ENCODE measurements at places on chromosomes 11 and 22. TPM values are rescaled to one million over a fixed set of nuclear protein-coding genes. Genes with fewer than 3 reads are reported as not detected.
A peak's percentile ranks its signal among the peaks of the same experiment; 100 is the strongest.

DNA sequence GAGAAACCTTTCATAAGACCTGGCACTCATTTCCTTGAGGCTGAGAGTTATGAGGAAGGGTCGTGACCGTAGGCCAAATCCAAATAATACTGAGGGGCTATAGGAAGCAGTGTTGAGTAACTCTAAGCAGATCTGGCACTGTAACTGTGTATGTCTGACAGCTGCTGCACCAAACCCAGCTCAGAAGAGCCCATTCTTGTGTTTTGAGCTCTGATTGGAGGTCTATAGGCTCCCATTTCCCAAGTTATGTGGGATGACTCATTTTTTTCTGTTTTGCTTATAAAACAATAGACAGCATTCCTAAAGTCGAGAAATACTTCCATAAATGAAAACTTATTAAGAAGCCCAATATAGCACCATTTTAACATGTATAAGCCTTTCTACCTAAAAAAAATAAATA is 645.8 kb downstream of the DLG2 start:
- H3K4me3 ChIP-seq: no peak overlapping the region
- no peak for DNase-seq
- H3K36me3 ChIP-seq: no peaks in the 10 kb centered on the region
- no peaks in the 10 kb centered on the region for H3K4me1 ChIP-seq
- H3K27me3 ChIP-seq: no peaks in the 10 kb centered on the region

DNA sequence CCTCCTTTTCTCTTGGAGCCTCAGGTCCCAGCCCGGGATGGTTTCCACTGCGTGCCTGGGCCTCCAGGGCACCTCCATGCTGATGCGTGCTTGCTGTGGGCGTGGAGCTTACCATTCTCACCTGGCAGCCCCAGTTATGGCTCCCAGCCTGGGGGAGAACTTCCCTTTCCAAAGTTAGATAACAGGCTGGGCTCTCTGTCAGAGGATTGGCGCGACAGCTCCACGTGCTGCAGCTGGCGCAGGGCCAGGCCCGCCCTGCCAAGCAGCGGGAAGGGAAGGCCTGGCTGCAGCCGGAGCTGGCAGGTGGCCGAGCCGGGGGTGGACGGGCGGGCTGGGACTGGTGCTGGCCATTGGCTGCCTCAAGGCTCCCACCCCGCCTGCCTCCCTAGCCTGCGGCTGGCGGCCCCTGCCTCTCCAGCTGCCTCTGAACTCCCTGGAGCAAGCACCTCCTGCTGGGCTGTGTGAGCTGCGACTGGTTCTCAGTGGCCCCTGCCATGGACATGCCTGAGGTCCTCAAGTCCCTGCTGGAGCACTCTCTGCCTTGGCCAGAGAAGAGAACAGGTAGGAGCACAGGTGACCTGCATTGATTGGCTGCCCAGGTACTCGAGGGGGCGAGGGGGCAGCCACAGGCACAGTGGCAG is 14.6 kb upstream of the TEF start:
- H3K4me3 ChIP-seq: peak overlapping the region; percentile 59
- H3K27ac ChIP-seq: peak overlapping the region; percentile 77
- H3K36me3 ChIP-seq: no peaks in the 10 kb centered on the region

- no peak overlapping the region for H3K4me3 ChIP-seq
- DNase-seq: no peak
Measured at GRCh38 chr11:65698205-65698604, 13.8 kb upstream of the KAT5 start.

DNA sequence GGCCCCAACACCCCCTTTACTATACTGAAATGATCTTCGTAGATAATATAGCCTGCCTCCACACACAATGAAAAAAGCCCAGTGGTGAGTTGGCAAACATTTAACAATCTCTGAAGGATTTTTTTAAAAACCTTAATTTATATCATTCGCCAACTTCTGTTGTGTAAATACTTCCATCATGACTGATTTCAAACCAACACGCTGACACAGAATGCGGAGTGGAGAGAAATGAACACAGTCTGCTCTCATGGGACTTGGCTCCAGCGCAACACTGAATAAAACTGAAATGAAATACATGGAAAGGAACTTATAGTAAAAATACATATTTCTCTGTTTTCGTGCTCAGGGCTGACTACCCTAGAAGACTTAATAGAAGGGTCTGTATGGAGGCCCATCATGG is 61.3 kb upstream of the WNT11 start:
- H3K27ac ChIP-seq: no peak overlapping the region
- DNase-seq: no peak
- no peak overlapping the region for H3K4me3 ChIP-seq
- no peaks in the 10 kb centered on the region for H3K27me3 ChIP-seq
- H3K4me1 ChIP-seq: no peaks in the 10 kb centered on the region
- H3K36me3 ChIP-seq: no peaks in the 10 kb centered on the region

DNA sequence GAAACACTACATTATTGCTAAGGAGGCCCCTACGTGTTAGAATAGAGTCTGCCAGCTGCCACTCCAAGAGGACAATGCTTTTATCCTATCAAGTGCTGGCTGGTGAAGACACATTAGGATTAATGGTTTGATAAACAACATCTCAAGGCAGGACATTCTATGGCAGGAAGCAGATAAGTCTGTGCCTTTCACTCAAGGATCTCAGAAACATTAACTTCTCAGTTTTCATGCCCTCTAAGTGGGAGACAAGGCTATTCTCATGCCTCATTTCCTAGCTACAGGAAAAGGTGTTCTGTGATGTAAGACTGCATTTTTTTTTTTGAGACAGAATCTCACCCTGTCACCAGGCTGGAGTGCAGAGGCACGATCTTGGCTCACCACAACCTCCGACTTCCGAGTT is 23.5 kb upstream of the TIMP3 start:
- H3K27ac ChIP-seq: no peak overlapping the region
- no peak for DNase-seq
- H3K4me3 ChIP-seq: no peak overlapping the region
- H3K36me3 ChIP-seq: no peaks in the 10 kb centered on the region
- H3K4me1 ChIP-seq: no peaks in the 10 kb centered on the region

DNA sequence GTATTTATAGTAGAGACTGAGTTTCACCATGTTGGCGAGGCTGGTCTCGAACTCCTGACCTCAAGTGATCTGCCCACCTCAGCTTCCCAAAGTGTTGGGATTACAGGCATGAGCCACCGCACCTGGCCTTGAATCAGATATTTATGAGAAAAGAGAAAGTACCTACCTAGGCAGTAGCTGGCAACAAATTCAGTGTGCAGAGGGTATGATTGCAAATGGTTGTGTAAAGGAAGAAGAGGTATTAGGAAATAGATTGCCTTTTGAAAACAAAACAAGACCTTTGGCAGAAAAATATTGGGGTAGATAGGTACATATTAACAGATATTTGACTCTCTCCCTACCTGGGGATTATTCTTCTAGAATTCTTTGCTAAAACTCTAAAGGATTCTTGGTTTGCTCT is 38.5 kb upstream of the LIN7C start:
- H3K36me3 ChIP-seq: no peaks in the 10 kb centered on the region
- H3K27ac ChIP-seq: no peak overlapping the region
- H3K27me3 ChIP-seq: no peaks in the 10 kb centered on the region
- DNase-seq: no peak
- H3K4me1 ChIP-seq: no peaks in the 10 kb centered on the region

Gene MYO7A
- 2.8 TPM for total RNA-seq

DNA sequence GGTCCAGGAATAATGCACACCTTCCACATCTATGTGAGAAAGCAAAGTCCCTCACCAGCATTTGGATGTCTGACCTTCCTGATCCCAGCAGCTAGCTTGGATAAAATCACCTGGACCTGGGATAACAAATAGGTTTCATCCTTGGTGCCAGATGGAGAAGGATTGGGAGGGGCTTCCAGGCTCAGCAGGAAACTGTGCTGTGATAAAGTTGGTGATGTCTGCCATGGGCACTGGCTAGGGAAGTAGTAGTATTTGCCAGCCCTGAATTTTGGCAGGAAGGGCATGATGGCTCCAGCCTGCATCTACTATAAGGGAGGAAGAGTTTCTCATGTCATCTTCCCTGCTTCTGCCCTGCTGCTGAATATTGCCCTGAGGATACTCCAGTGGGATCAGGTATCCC is 37.5 kb downstream of the C11orf91 start:
- H3K4me3 ChIP-seq: no peak overlapping the region
- no peak overlapping the region for H3K27ac ChIP-seq
- H3K36me3 ChIP-seq: no peaks in the 10 kb centered on the region
- no peaks in the 10 kb centered on the region for H3K4me1 ChIP-seq
- DNase-seq: no peak

- no peaks in the 10 kb centered on the region for H3K27me3 ChIP-seq
- no peak overlapping the region for H3K27ac ChIP-seq
- no peak overlapping the region for H3K4me3 ChIP-seq
- no peaks in the 10 kb centered on the region for H3K4me1 ChIP-seq
- H3K36me3 ChIP-seq: no peaks in the 10 kb centered on the region
- no peak for DNase-seq
Measured at GRCh38 chr22:36938028-36938425, 24.6 kb downstream of the CSF2RB start.

DNA sequence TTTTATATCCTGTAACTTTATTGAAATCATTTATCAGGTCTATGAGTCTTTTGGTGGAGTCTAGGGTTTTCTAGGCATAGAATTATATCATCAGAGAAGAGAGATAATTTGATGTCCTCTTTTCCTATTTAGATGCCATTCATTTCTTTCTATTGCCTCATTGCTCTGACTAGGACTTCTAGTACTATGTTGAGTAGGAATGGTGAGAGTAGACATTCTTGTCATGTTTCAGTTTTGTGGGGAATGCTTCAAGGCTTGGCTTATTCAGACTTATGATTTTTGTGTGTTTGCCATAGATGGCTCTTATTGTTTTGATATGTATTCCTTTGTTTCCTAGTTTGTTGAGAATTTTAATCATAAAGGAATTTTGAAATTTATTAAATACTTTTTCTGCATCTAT is 1078.3 kb downstream of the FAM181B start:
- no peaks in the 10 kb centered on the region for H3K4me1 ChIP-seq
- DNase-seq: no peak

Gene PAFAH1B2
- total RNA-seq: 36.2 TPM

GRCh38 chr11:78542007-78542406 is 32.7 kb downstream of the NARS2 start:
- no peak for DNase-seq
- H3K27me3 ChIP-seq: no peaks in the 10 kb centered on the region
- H3K4me3 ChIP-seq: no peak overlapping the region

Gene DNHD1
- 3.4 TPM for total RNA-seq

Gene CHADL
- 1.9 TPM for total RNA-seq

Gene AQP11
- 0.59 TPM for total RNA-seq

DNA sequence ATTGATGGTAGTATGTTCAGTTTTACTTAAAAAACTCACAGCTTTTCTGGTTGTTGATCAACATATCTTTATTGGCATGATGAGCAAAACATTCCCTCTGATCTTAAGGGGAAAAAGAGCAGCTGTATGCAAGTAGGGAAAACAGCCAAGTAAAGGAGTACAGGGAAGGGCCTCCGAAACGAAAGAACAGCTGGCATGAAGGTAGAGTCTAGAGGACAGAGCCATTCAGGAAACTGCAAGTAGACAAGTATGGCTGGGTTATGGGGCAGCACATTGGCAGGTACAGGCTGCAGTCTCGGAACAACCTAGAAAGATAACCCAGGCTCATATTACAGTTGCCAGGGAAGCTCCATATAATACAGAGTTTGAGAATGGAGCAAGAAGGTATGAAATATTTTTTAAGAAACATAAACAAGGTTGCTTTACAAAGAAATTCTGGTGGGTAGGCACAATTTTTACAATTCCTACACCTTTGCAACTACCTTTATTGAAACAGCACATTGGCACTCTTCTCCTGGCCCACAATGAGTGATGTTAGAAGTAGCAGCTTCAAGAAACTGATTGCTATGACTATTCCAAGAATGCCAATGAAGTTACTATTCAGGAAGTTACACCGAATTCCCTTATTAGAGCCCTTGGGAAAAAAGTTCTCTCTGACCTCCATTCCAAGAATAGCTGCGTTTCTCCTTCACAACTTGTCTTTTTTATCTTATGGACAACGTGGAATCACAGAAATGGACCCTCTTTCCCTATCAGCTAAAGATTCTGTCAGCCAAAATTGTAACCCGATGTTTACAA is 45.2 kb downstream of the LGR4 start:
- peaks cover 26% of the 10 kb centered on the region for H3K4me1 ChIP-seq
- no peak for DNase-seq
- H3K4me3 ChIP-seq: peak overlapping the region; percentile 23
- H3K36me3 ChIP-seq: no peaks in the 10 kb centered on the region
- no peak overlapping the region for H3K27ac ChIP-seq

GRCh38 chr11:76156971-76157427 is 49.3 kb downstream of the WNT11 start:
- DNase-seq: no peak
- peaks cover 11% of the 10 kb centered on the region for H3K4me1 ChIP-seq
- no peak overlapping the region for H3K27ac ChIP-seq
- H3K27me3 ChIP-seq: no peaks in the 10 kb centered on the region
- no peaks in the 10 kb centered on the region for H3K36me3 ChIP-seq
- H3K4me3 ChIP-seq: no peak overlapping the region

Gene NEFH
- total RNA-seq: 0.54 TPM

Gene CD3E
- total RNA-seq: 0.71 TPM

DNA sequence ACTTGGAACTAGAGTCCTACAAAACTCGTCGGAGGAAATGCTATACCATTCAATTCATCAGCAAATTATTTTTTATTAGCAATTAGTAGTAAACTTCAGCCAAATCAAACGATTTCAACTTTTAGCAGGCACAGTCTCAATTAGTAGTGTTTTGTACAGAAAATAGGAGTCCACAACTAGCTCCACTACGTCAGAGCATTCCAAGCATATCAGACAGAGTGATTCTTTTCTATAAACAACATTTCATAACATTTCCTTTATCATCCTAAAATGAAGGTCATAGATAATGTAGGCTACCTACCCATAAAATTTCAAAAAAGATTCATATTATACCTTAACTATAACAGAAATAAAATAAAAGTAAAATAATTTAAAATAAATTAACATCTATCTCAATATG is 169.9 kb downstream of the KIF18A start:
- no peak for DNase-seq

- no peak overlapping the region for H3K27ac ChIP-seq
- H3K4me1 ChIP-seq: peaks cover 30% of the 10 kb centered on the region
- no peak overlapping the region for H3K4me3 ChIP-seq
- peaks cover 68% of the 10 kb centered on the region for H3K36me3 ChIP-seq
- DNase-seq: no peak
- H3K27me3 ChIP-seq: no peaks in the 10 kb centered on the region
Measured at GRCh38 chr11:65131417-65131776, 2.9 kb downstream of the SYVN1 start.

DNA sequence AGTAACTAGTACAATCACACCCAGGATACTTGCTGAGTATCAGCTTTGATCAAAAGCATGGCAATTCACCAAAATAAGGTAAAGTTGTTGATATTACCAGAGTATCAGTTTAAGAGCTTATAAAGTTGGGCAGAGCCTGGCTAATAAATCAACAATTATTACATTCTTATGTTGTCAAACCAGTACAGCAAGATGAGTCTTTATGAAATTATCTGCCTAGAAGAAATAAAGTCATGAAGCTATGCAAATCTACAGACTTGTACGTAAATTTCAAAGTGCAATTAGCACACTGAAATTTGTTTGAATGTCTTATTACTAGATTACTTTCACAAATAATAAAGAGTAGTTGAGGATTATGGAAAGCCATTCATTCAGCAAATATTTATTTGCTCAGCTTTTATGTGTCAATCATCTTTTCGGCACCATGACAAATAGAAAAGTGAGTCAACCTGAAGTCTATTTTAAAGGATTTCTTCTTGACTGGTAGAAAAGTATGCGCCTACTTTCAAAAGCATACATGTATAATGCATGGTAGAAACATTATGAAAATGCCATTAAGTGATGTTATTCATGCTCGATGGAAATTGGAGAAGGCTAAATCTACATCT is 5.0 kb upstream of the ANO3 start:
- H3K4me3 ChIP-seq: no peak overlapping the region
- no peak for DNase-seq

- no peaks in the 10 kb centered on the region for H3K36me3 ChIP-seq
- DNase-seq: peak; percentile 85
- H3K27me3 ChIP-seq: no peaks in the 10 kb centered on the region
Measured at GRCh38 chr11:17405232-17406005, 17.0 kb upstream of the KCNJ11 start.

Gene PGA5
- not detected for total RNA-seq

Gene IFITM10
- total RNA-seq: 6.1 TPM

Measured in psoas muscle (tissue), 8 donors.